H4 (cell line): ENCODE measurements at places on chromosomes 7 and 10.
A peak's percentile ranks its signal among the peaks of the same experiment; 100 is the strongest.

DNA sequence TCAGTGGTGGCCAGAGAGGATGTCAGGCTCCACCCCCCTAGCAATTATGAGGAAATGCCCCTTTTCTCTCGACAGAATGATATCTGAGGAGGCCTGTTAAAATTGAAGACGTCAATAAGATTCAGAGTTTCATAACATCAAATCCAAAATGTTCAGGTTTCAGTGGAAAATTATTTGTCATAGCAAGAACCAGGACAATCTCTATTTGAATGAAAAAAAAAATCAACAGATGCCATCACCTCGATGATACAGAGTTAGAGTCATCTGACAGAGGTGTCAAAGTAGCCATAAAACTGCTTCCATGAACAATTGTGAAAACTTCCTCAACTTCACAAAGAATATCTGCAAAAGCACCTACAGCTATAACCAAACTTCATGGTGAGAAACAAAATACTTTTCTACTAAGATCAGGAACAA, 7.7 kb downstream of the TMEM273 start:
- no peak for DNase-seq

DNA sequence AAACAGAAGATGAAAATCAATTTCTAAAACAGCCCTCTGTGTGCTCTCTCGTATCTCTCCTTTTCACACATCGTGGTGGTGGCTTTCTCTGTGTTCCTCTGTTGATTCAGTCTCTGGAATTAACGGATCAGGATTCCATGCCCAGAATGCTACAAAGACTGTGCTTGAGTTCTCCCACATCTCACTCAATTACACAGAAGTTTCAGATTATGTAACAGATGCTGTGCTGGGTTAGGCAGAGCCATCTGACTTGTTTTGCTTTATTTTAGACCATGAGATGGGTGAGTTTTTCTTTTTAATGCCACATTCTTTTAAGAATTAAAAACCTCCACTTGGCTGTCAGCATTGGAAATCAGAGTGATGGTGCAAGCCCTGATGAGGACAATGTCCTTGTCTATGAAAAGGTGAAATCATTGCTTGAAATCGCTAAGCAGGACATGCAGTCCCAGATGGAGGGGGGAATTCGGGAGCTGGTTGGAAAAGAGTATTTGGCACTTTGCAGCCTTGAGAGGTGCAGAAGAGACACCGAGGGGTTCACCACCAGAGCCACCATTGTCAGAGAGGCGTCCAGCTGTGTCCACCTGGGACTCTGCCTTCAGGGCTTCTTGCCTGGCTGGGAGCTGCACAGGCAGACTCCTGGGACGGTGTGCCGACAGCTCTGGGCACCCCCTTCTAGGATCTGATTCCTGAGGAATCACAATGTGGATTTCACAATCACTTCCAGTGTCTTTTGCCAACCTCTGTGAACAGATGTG, 80.4 kb downstream of the EGFR start:
- no peak for DNase-seq

DNA sequence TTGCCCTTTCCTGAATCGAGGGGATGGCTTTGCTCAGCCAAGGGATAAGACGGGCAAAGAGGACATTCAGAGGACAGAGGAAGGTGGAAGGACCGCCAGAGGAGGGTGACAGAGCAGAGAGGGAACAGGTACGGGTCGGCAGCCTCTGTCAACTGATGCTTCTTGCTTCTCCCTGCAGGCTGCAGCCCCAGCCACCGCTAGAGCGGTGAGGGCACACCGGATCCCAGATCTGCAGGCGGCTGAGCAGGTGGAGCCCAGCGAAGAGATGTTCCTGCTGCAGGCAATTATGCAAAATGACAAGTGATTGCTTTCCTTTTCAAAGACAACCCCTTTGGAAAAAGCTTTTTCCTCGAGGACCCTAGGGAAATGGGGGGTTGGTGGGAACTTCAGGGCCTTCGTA, 181.9 kb upstream of the ANKRD30A start:
- no peak for DNase-seq

DNA sequence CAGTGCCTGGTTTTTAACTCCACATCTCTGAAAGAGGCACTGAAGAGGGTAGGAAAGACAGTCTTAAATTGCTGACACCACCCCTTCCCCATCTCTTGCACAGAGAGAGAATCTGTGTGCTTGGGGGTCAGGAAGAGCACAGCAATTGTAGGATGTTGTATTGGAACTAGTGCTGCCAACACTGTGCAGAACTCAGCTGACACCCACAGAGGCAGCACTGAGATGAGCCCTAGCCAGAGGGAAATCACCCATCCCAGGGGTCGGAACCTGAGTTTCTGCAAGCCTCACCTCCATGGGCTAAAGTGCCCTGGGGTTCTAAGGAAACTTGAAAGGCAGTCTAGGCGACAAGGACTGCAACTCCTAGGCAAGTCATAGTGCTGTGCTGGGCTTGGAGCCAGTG, 11.0 kb upstream of the TNKS2 start:
- no peak for DNase-seq

GRCh38 chr10:119827430-119827829, 45.2 kb downstream of the MCMBP start:
- no peak for DNase-seq

DNA sequence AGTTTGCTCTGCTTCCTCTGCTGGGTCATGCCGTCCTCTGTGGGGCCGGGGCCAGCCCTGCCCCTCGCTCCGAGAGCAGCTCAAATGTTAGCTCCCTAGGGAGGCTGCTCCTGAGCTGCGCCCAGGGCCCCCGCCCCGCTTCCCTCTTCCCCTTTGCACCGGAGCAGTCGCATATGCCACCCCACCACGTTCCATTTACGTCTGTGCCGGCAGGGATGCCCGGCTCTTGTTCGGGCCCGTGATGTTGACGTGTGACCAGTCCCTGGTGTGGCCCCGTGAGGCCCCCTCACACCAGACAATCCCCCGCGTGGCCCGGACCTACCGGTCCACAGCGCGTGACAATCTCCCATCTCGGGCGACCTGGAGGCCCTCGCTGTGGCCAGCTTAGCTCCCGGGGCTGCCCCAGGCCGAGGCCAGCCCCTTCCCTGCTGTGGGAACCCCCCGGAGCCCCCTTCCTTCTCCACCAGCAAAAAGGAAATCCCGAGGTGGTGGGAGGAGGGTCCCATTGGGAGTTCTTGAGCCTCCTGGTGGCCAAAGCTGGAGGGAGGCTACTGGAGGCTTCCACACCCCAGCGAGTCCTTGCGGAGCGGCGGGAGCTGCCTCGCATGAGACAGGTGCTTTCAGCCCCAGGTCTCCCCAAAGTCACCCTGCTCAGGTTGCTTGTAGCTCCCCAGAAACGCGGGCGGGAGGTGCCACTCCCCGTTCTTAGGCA, 15.2 kb downstream of the FAM20C start:
- DNase-seq, result no peak

DNA sequence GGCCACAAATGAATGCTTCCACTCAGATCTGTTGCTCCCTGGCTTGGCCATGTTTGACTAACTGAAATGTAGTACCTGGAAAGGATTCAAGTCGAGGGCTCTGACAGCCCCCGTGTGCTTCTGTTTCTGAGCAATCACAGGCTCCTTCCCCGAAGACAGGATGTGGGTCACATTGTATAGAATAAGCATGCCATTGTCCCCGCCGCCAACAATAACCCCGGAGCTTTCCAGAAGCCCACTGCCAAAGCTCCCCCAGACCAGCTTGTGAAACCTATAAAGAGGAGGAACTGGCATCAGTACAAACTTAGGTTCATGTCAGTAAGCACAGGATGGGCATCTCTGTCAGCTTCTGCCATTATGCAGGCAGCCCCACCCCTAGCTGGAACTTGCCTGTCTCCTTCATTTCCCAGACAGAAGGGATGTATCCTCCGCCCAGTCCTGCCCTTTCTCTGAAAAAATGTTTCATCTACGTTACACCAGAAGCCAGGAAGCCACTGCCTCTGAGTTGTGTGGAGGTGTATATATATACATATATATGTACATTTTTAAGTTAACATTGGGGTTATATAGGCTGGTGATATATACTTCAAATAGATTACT, 10.3 kb downstream of the SEC31B start:
- no peak for DNase-seq

GRCh38 chr10:52485462-52485861, 171.4 kb downstream of the DKK1 start:
- no peak for DNase-seq

GRCh38 chr7:106075937-106076336, 36.2 kb downstream of the SYPL1 start:
- no peak for DNase-seq

GRCh38 chr7:50497068-50497642, 47.0 kb upstream of the FIGNL1 start:
- DNase-seq, result no peak

GRCh38 chr7:123367484-123368122, 166.8 kb downstream of the IQUB start:
- DNase-seq, result peak; percentile 48

DNA sequence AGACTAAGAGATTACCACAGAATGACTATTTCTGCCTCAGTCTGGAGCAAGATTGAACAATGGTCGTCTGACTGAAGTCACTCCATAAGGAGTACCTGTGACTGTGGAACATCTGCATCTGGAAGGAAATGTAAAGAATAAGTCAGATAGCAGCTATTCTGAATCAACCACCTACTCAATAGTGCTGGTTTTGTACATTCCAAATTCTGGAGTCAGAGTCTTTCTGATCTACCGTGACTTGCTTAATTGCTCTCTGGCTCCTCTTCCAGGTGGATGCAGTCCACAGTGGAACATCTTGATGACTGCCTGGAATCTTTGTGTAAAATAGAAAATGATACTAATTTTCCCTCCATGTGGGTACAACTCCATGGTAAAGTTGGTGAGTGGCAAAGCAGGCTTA, 156.3 kb upstream of the SEMA3C start:
- DNase-seq, result no peak

DNA sequence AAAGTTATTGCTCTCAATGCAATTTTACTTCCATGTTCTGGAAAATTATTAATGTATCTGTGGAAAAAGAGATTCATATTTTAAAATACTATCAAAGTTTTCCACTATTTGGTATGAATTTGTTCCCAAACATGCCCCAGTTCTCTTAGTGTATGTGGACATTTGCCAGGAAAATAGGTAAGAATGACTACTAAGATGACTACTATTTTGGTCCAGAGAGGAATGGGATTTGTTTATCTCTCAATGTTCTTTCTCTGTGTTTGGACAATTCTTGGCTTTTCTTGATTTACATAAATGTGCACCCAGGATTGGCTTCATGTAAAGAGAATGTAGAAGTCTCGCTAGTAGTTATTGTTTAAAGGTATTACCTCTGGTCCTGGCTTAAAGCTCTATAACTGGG, 60.3 kb upstream of the POT1 start:
- no peak for DNase-seq

GRCh38 chr7:70239918-70240317, 641.6 kb downstream of the AUTS2 start:
- no peak for DNase-seq
